Neural progenitor cell (in vitro differentiated cells): ENCODE measurements at places on chromosomes 13 and 19.
A peak's percentile ranks its signal among the peaks of the same experiment; 100 is the strongest.

GRCh38 chr13:59444210-59444857 is 719.4 kb downstream of the DIAPH3 start:
- no peak for DNase-seq

GRCh38 chr19:11446652-11447301 is 11.3 kb downstream of the PRKCSH start:
- DNase-seq = peak; percentile 84

DNA sequence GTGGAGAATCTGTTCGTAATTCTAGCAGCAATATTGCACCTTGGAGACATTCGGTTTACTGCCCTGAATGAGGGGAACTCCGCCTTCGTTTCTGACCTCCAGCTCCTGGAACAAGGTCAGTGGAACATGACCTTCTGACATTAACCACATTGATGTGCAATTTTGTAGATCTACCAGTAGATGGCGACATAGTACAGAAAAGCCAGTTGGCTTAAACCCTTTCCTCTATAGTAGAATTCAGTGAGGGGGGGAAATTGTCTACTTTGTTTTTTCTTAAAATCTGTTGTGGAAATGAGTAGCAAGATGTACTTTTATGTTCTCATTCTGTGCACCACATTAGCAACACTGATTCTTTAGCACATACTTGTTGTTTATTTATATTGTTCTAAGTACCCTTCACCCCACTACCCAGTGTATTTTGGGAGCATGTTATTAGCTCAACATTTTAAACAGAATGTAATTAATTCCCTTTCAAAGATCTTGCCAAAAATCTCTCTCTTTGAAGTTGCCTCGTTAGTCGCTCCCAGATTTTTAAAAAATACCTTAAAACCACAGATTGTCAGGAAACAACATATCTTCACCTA is 332.2 kb downstream of the MYO16 start:
- DNase-seq = peak; percentile 74

DNA sequence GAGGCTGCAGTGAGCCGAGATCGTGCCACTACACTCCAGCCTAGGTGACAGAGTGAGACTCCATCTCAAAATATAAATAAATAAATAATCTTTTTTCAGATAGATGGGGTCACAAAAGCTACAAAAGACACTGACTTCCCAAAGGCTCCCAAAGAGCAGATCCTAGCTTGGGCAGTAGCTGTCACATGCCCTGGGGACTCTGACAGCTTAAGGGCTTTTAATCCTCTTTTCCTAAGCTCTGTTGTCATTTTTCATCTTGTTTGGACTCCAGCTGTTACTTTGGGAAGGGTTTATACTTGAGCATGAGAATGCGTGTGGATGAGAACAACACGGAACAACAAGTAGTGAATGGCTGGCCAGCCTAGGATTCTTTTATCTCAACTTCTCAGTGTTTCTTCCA is 231.7 kb downstream of the MZT1 start:
- DNase-seq = peak; percentile 63

- no peak for DNase-seq
These were observed 7.2 kb downstream of the PHF11 start for GRCh38 chr13:49502954-49503353.

DNA sequence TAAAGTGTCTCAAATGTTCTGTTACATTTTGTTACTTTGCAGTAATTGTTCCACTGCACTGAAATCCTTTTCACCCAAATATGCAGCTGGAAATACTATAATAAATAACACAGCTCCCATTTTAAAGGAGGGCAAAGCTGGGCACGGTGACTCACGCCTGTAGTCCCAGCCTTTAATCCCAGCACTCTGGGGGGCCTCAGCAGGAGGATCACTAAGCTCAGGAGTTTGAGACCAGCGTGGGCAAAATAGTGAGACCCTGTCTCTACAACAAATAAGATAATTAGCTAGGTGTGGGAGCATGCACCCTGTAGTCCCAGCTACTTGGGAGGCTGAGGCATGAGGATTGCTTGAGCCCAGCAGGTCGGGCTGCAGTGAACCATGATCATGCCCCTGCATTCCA is 7.5 kb upstream of the UBAC2 start:
- no peak for DNase-seq

- DNase-seq = peak; percentile 92
These were observed at the start of gene CHST8 for GRCh38 chr19:33621811-33622504. Gene CHST8, plus strand, starts transcription at chr19:33621953. Its CDS starts 67,309 bp downstream, at chr19:33689262.

- no peak for DNase-seq
These were observed 109.4 kb downstream of the CRYL1 start for GRCh38 chr13:20416223-20416745.

DNA sequence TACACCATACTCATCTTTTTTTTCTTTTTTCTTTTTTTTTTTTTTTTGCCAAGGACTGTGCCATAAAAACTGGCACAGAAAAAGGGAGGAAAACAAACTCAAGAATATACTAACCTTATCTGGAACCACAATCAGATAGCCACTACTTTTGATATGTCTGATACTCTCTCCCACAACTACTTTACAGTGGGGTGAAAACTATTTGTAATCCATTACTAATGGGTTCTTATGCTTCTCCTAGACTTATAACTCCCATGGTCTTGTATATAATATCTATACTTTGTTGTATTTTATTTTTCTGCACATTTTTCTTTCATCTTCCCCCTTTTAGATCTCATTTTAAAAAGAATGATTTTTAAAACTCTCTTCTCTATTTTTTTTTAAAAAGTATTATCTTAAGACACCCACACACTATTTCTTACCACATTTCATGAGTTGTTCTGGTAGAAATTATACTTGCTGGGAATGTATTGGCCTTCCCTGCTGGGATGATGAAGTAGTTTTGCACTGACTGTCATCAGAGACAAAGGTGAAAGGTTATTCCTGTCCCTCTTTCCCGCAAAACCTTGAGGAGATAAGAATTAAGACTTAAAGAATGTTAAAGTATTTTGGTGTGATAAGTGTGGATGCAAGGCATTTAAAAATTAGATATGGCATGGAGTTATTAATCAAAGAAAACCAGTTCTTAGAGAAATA is 146.7 kb upstream of the KLF12 start:
- no peak for DNase-seq

- no peak for DNase-seq
These were observed 339.0 kb downstream of the RFC3 start for GRCh38 chr13:34156841-34157365.
